ENCODE measurements at places on chromosomes 16 and 17.

- no peak for DNase-seq
Observed at GRCh38 chr16:16007743-16008111, 58.3 kb downstream of the ABCC1 start.

- no peak for DNase-seq
Observed at GRCh38 chr17:76897023-76897422, 28.8 kb downstream of the MGAT5B start.

GRCh38 chr16:4957420-4957719 is 760 bp upstream of the SEC14L5 start:
- no peak for DNase-seq

GRCh38 chr17:35541434-35541833 is 4.0 kb upstream of the SLFN12L start:
- DNase-seq, result no peak

- DNase-seq, result no peak
Observed at GRCh38 chr16:21162661-21163151, 4.2 kb downstream of the LDAF1 start.

- DNase-seq, result no peak
Observed at GRCh38 chr16:80319181-80319580, 221.6 kb upstream of the DYNLRB2 start.

- no peak for DNase-seq
Observed at GRCh38 chr16:53598511-53599275, 95.7 kb upstream of the AKTIP start.

GRCh38 chr17:13030459-13031300 is 12.9 kb upstream of the ELAC2 start:
- DNase-seq, result peak; percentile 13

DNA sequence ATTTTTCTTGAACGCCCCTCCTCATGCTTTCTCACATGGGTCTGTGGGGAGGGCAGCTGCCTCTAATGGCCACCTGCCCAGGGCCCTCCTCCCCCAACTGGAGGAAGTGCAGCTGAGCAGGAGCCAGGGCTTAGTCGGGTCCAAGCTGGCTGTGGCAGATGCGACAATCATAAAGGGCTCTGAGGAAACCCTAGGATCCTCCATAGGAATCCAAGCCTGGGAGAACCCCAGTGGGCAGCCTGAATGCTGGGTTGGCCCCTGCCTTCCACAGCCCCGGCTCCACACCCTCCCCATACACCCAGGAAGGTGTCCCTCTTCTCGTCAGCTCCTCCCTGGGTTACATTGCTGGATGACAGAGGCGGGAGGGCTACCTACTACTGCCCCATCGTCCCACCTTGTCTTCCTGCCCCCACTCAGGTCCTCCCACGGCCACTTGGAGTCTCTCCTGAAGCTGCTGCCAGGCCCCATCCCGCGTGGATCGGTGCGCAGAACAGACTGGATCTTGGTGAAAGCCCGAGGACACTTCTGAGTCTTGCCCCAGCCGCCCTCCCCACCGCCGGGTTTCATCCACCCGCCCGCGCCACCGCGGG is 15.6 kb upstream of the CBFB start:
- DNase-seq, result no peak

- DNase-seq, result no peak
Observed at GRCh38 chr17:17533901-17534441, 37.8 kb upstream of the RASD1 start.

GRCh38 chr17:36894925-36895324 is 42.4 kb upstream of the LHX1 start:
- no peak for DNase-seq

DNA sequence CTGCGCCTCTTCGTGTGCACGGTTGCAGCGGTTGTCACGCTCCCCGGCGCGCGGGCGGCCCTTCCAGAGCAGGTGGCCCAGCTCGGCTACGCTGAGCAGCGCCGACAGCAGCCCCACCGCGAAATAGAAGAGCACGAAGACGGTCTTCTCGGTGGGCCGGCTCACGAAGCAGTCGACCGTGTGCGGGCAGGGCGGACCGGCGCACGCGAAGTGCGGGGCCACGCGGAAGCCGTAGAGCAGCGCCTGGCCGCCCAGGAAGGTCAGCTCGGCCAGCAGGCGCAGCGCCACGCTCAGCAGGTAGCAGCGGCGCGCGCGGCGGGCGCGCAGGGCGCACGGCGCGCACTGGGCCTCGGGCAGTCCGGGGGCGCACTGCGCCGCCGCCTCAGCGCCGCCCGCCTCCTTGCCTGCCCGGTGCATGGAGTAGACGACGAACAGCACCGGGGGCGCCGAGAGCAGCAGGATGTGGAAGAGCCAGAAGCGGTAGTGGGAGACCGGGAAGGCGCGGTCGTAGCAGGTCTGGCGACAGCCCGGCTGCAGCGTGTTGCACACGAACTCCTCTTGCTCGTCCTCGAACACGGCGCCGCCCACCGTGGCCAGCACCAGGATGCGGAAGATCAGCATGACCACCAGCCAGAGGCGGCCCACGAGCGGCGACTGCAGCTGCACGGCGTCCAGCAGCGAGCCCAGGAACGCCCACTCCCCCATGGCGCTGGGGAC is 1.3 kb downstream of the GJD3 start:
- DNase-seq, result peak; percentile 56

- DNase-seq, result no peak
Observed at GRCh38 chr16:73403291-73403690, 355.4 kb upstream of the ZFHX3 start.

GRCh38 chr17:83099086-83099555 is 19.7 kb downstream of the METRNL start:
- no peak for DNase-seq

GRCh38 chr16:58378401-58378800 is 13.9 kb upstream of the GINS3 start:
- DNase-seq, result no peak

DNA sequence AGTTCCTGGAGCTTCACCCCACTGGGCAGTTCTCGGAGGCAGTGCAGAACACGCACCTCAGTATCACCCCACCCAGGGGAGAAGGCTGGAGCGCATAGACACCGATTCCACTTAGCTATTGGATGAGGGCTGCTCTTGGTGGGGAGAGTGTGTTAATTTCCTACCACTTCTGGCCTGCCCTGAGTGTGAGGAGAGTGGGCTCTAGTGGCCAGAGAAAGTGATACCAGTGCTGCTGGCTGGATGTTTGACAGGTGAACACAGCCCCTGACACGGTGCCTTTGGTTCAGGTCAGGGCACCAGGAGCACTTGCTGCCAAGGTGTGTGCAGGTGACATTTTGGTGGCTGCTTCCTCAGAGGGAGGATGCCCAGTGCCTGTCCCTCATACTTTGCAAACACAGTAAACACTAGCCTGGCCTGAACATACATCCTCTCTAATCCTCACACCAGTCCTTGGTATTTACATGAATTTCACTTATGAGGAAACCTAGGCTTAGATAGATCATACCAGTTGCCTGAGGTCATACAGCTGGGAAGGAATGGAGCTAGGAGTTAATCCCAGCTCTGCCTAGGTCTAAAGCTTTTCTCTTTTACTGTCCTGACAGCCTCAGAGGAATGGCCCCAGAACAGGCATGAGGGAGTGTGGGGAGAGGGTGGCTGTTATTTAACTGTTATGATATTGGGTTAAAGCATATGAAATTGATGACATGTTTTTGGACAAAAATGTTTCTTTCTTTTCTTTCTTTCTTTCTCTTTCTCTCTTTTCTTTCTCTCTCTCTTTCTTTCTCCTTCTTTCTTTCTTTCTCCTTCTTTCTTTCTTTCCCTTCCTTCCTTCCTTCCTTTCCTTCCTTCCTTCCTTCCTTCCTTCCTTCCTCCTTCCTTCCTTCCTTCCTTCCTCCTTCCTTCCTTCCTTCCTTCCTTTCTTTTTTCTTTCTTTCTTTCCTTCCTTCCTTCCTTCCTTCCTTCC is 21.0 kb upstream of the ITGAX start:
- peak; percentile 74 for DNase-seq

DNA sequence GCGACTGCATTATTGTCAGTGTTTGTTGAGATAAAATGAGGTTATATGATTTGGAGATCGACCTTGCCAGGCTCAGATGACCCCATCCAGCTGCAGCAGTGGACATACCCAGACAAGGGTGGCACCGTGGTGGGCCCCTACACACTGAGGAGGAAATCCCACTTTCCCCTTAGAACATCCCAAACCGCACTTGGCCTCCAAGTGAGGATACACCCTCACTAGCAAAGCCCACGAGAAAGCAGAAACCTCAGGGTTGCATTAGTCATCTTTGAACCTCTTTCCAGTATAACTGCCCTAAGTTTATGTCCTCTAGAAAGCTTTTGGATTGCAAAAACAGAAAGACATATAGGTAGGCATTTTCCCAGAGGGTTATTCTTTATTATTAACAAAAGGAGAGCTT is 101.5 kb downstream of the CLEC16A start:
- no peak for DNase-seq

DNA sequence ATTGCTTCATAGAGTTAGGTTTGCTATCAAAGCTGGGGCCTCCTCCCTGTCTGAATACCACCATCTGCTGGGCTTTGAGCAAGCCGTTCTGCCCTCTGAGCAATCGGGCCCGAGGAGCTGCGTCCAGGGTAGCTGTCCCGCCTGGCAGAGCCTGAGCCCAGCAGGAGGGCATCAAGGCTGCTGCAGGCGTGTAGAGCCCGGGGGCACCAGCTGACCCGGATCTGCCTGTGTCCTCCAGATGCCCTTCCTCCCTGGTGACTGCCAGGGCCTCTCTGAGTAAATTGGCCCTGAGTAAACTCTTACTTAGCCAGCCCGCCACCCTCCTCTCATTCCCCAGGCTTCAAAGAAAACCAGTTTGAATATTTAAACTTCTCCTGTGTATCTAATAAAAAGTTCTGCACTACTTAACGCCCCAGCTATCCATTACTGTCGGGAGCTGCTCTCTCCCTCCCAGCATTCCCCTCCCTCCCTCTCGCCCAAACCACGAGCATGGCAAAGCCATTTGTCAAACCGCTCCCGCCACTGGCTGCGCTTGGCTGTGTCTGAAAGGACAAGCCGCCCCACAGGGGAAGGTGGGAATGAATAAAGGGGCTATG is 16.4 kb downstream of the CDK5RAP3 start:
- DNase-seq, result peak; percentile 55

GRCh38 chr16:89434490-89434889 is 55.9 kb downstream of the ANKRD11 start:
- DNase-seq, result no peak

DNA sequence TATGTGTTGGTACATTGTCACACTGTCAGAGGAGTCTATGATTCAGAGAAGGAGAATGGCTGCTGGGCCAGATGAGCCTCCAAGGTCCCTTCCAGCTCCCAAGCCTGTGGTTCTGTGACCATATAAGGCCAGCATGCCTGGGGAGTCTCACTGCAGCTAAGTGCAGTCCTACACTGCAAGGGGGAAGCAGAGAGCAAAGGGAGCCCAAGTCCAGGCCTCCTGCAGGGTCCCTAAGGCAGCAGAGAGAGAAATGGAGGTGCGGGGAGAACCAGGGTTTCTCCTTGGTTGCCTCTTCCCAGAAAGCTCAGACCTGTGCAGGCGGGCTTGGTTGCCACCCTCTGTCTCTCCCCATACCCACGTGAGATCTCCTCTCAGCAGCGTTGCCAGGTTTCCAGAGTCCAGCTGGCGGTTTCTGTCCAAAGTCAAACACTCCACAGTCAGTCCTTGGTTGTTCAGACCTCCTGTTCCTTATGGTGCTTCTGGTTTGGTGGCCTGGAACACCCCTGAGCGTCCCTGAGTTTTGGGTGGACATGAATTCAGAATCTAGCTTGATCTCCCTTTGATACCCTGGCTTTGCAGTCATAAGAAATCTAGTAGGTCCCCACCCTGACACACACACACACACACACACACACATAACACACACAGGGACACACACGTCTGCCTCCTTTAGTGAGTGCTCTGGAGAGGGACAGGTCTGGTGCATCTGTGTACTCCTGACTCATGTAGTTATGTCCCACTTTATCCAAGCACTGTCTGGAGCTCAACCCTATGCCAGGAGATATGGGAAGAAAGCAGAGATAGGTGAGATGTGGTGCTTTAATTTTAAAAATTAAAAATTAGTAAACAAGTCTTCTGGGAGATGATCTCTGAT is 78.8 kb downstream of the GNAO1 start:
- no peak for DNase-seq
